ENCODE measurements at places on chromosomes 7 and 10. TPM values are rescaled to one million over a fixed set of nuclear protein-coding genes. Genes with fewer than 3 reads are reported as not detected.

ICA1 gene
- 29.2 TPM for total RNA-seq

LAMB1 gene
- total RNA-seq: 969 TPM

XRCC2 gene
- total RNA-seq: 2.0 TPM

ANK3 gene
- total RNA-seq: 2.6 TPM

COL17A1 gene
- total RNA-seq: 5.4 TPM

WNT8B gene
- not detected for total RNA-seq

HOXA6 gene
- total RNA-seq: 0.36 TPM

SSC4D gene
- 0.47 TPM for total RNA-seq
